Aorta (tissue), 5 donors: ENCODE measurements at places on chromosomes 4 and X. TPM values are rescaled to one million over a fixed set of nuclear protein-coding genes. Genes with fewer than 3 reads are reported as not detected.

GRCh38 chr4:100017637-100018310, 67.7 kb upstream of the H2AZ1 start:
- H3K36me3 ChIP-seq, result no peaks in the 10 kb centered on the region
- no peak for DNase-seq
- no peaks in the 10 kb centered on the region for H3K27me3 ChIP-seq
- no peaks in the 10 kb centered on the region for H3K4me1 ChIP-seq
- no peak overlapping the region for H3K4me3 ChIP-seq
- H3K27ac ChIP-seq, result no peak overlapping the region

GRCh38 chrX:69119122-69119521, 46.1 kb downstream of the PJA1 start:
- no peak overlapping the region for H3K4me3 ChIP-seq
- no peak overlapping the region for H3K27ac ChIP-seq
- no peaks in the 10 kb centered on the region for H3K27me3 ChIP-seq
- H3K36me3 ChIP-seq, result no peaks in the 10 kb centered on the region

- no peaks in the 10 kb centered on the region for H3K4me1 ChIP-seq
- no peak overlapping the region for H3K4me3 ChIP-seq
- no peak overlapping the region for H3K27ac ChIP-seq
- H3K36me3 ChIP-seq, result no peaks in the 10 kb centered on the region
- H3K27me3 ChIP-seq, result no peaks in the 10 kb centered on the region
These were observed 75.9 kb upstream of the ENPP6 start for GRCh38 chr4:184293552-184293951.

GRCh38 chr4:4533461-4534169, 8.2 kb downstream of the STX18 start:
- no peak overlapping the region for H3K27ac ChIP-seq
- H3K4me1 ChIP-seq, result no peaks in the 10 kb centered on the region
- no peak for DNase-seq
- H3K4me3 ChIP-seq, result no peak overlapping the region

- DNase-seq, result no peak
- no peaks in the 10 kb centered on the region for H3K4me1 ChIP-seq
- no peak overlapping the region for H3K4me3 ChIP-seq
- H3K36me3 ChIP-seq, result no peaks in the 10 kb centered on the region
- H3K27me3 ChIP-seq, result no peaks in the 10 kb centered on the region
These were observed 64.2 kb upstream of the BEND4 start for GRCh38 chr4:42216664-42217063.

GRCh38 chr4:174669270-174669669, 147.0 kb upstream of the HPGD start:
- no peak overlapping the region for H3K4me3 ChIP-seq
- no peaks in the 10 kb centered on the region for H3K27me3 ChIP-seq
- H3K4me1 ChIP-seq, result no peaks in the 10 kb centered on the region
- no peaks in the 10 kb centered on the region for H3K36me3 ChIP-seq
- H3K27ac ChIP-seq, result no peak overlapping the region

GRCh38 chr4:11831739-11832138, 403.0 kb upstream of the HS3ST1 start:
- no peak for DNase-seq
- H3K4me3 ChIP-seq, result no peak overlapping the region
- no peaks in the 10 kb centered on the region for H3K27me3 ChIP-seq
- H3K27ac ChIP-seq, result no peak overlapping the region
- no peaks in the 10 kb centered on the region for H3K36me3 ChIP-seq

DNA sequence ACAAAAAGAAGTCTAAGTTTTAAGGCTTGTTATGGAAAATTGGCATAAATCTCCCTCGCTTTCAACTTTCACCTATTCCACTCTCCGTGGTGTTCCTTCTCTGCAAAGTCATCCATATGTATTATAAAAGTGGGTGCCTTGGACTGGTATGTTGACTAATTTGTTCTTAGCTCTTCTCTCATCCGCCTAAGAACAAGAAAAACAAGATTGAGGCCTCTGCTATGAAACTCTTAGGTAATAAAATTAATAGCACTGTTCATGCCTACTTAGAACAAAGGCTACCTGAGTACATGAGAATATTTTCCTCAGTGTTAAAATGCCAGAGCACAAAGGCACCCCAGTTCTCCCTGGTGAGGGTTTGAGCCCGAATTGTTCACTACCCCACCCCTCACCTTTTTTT, 1.3 kb downstream of the CNGA1 start:
- no peak overlapping the region for H3K27ac ChIP-seq
- DNase-seq, result no peak
- no peaks in the 10 kb centered on the region for H3K4me1 ChIP-seq
- no peak overlapping the region for H3K4me3 ChIP-seq

DNA sequence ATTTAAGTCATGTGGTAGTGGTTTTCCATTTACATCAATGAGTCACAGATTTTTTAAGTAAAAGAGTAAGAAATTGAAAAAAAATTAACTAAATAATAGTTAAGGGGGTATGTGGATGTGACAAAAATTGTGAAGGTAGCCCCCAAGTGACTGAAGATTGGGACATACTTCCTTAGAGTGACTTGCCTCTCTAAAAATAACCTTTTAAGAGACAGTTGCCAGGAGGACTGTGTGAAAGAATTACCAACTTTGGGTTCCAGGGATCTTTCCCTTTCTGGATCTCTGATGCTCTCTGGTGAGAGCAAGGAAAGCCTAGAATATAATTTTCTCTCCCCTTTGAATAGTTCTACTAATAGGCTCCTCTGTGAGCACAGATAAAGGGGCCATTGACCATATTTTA, 42.7 kb downstream of the NHSL2 start:
- no peaks in the 10 kb centered on the region for H3K27me3 ChIP-seq
- DNase-seq, result no peak
- no peaks in the 10 kb centered on the region for H3K4me1 ChIP-seq
- no peak overlapping the region for H3K4me3 ChIP-seq

DNA sequence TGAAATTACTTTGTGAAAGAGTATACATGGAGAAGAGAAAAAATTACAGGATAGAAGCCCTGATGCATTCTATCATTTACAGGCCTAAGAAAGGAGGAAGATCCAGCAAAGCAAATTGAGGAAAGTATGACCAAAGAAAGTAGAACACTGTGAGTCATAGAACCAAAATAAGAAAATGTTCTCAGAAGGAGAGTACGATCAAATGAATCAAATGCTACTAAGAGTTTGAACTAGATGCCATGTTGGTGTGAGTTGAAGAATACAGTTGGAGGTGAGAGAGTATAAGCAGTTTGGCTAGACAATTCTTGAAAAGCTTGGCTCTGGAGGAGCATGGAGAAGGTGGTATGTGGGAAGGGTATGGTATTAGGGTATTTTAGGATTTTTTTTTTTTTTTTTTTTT, 161.8 kb downstream of the RPA4 start:
- no peaks in the 10 kb centered on the region for H3K4me1 ChIP-seq
- H3K27ac ChIP-seq, result no peak overlapping the region
- no peaks in the 10 kb centered on the region for H3K27me3 ChIP-seq
- no peak for DNase-seq

DNA sequence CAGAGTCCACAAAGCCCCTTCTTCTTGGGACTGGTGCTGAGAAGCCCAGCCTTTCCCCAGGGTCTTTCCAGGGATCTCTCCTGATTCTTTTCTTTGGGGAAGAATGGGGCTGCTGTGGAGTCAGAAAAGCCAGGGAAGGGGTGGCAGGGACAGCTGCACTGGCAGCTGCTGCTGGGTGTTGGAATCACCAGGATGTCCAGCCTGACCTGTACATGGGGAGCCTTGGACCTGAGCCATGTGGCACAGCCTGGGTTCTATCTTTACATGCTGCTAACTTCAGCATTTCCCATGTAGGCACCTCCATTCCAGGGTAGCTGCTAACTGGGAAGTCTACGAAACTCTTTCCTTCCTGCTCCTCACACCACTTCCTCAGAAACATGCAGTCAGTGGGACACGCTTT, 36.0 kb downstream of the MED28 start:
- no peak overlapping the region for H3K27ac ChIP-seq
- H3K27me3 ChIP-seq, result no peaks in the 10 kb centered on the region
- no peak for DNase-seq

- H3K4me1 ChIP-seq, result peaks cover 2% of the 10 kb centered on the region
- no peaks in the 10 kb centered on the region for H3K36me3 ChIP-seq
These were observed 20.8 kb downstream of the USO1 start for GRCh38 chr4:75745161-75745560.

DNA sequence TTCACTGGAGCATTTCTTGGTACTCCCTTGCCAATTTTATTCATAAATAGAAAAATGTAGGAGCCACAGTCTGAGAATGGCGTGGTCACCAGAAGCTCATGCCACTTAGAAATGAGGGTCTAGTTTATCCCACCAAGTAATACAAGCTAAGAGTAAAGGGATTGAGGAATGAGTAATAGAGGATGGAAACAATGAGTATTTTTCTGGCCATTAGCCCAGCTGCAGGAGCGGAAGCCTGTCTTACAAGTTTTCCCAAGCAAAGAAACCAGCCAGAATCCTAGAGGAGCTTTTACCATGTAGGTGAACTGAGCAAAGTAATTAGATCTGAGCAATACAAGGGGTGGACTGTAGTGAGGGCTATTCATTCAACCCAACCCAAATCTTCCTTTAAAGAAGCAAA, 160.7 kb upstream of the NPY2R start:
- DNase-seq, result no peak
- H3K36me3 ChIP-seq, result no peaks in the 10 kb centered on the region
- no peak overlapping the region for H3K27ac ChIP-seq
- H3K27me3 ChIP-seq, result no peaks in the 10 kb centered on the region
- H3K4me1 ChIP-seq, result no peaks in the 10 kb centered on the region

GRCh38 chr4:72207196-72207595, 175.4 kb downstream of the NPFFR2 start:
- H3K4me3 ChIP-seq, result no peak overlapping the region
- H3K4me1 ChIP-seq, result no peaks in the 10 kb centered on the region
- no peaks in the 10 kb centered on the region for H3K27me3 ChIP-seq
- H3K36me3 ChIP-seq, result no peaks in the 10 kb centered on the region

GRCh38 chr4:183721207-183722081, 62.4 kb downstream of the TRAPPC11 start:
- no peaks in the 10 kb centered on the region for H3K27me3 ChIP-seq
- no peaks in the 10 kb centered on the region for H3K36me3 ChIP-seq
- no peak overlapping the region for H3K4me3 ChIP-seq
- H3K4me1 ChIP-seq, result no peaks in the 10 kb centered on the region
- no peak overlapping the region for H3K27ac ChIP-seq

- no peaks in the 10 kb centered on the region for H3K27me3 ChIP-seq
- H3K4me1 ChIP-seq, result no peaks in the 10 kb centered on the region
- H3K4me3 ChIP-seq, result no peak overlapping the region
- H3K36me3 ChIP-seq, result no peaks in the 10 kb centered on the region
These were observed 294.5 kb downstream of the PDGFC start for GRCh38 chr4:156677131-156677531.

- no peaks in the 10 kb centered on the region for H3K4me1 ChIP-seq
- H3K27me3 ChIP-seq, result no peaks in the 10 kb centered on the region
- no peak overlapping the region for H3K4me3 ChIP-seq
- no peak for DNase-seq
- no peak overlapping the region for H3K27ac ChIP-seq
These were observed 86.0 kb downstream of the WWC2 start for GRCh38 chr4:183185018-183185417.

- DNase-seq, result no peak
- no peaks in the 10 kb centered on the region for H3K27me3 ChIP-seq
- H3K4me1 ChIP-seq, result no peaks in the 10 kb centered on the region
- H3K4me3 ChIP-seq, result no peak overlapping the region
- no peak overlapping the region for H3K27ac ChIP-seq
These were observed 922.0 kb downstream of the NLGN4X start for GRCh38 chrX:5306654-5307121.

GRCh38 chr4:177107288-177107921, 202.3 kb upstream of the NEIL3 start:
- H3K27ac ChIP-seq, result no peak overlapping the region
- no peaks in the 10 kb centered on the region for H3K27me3 ChIP-seq
- H3K4me1 ChIP-seq, result no peaks in the 10 kb centered on the region
- DNase-seq, result no peak
- H3K4me3 ChIP-seq, result no peak overlapping the region
- H3K36me3 ChIP-seq, result no peaks in the 10 kb centered on the region

DNA sequence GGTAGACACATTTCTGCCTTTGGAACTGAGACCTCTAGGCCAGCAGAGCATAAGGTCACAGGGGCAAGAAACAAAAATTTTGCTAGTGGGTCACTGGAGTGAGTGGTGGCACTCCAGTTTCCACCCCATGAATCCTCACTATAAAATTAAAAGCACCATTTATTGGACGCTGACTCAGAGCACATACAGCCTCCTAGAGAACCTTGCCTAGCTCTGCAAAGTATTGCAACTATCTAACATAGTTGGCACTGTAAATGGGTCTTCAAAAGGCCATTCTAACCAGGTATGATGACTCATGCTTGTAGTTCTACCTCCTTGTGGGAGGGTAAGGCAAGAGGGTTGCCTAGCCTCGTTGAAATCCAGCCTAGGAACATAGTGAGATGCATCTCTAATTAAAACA, 25.1 kb downstream of the RRAGB start:
- no peaks in the 10 kb centered on the region for H3K4me1 ChIP-seq
- peaks cover 2% of the 10 kb centered on the region for H3K36me3 ChIP-seq
- no peaks in the 10 kb centered on the region for H3K27me3 ChIP-seq

GRCh38 chr4:182111586-182111985, 131.6 kb upstream of the TENM3 start:
- no peak overlapping the region for H3K4me3 ChIP-seq
- H3K36me3 ChIP-seq, result no peaks in the 10 kb centered on the region

DNA sequence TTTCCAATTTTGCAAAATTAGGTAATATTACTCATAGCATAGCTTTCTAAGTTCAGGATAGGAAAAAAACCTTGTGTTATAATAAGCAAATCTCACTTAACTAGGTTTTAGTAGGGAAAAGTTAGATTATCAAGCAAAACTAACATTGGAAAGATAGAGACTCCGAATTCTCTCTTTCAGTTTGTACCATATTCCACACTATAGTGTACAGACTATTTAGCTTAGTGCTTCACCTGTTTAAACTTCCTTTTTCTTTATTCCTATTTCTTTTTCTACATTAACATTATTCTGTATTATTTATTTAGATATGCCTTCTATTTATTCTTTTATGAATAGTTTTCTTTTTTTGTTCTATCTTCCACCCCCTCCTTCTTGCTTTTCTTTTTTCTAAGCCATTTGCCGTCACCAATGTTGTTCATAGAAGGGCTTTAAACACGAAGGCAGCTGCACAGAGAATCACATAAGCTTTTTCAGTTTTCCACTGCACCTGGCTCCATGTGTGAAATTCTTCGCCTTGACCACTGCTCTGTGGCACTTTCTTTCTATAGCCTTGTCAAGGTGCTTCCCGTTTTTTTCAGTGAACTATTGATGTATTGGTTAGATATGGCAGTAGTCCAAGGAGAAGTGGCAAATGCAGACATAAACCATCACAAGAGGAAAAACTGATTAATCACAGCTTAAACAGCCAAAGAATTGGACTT, 8.5 kb downstream of the PCDH10 start:
- H3K36me3 ChIP-seq, result no peaks in the 10 kb centered on the region
- DNase-seq, result no peak
- no peaks in the 10 kb centered on the region for H3K27me3 ChIP-seq
- H3K4me3 ChIP-seq, result no peak overlapping the region
- H3K27ac ChIP-seq, result no peak overlapping the region
- H3K4me1 ChIP-seq, result no peaks in the 10 kb centered on the region

GRCh38 chr4:138909587-138909986, 106.0 kb upstream of the NOCT start:
- H3K4me3 ChIP-seq, result no peak overlapping the region
- no peak for DNase-seq
- no peak overlapping the region for H3K27ac ChIP-seq
- no peaks in the 10 kb centered on the region for H3K27me3 ChIP-seq
- no peaks in the 10 kb centered on the region for H3K4me1 ChIP-seq

The DCHS2 gene
- polyA plus RNA-seq, result not detected

The CLIC2 gene
- polyA plus RNA-seq, result 9.0 TPM

The TENM3 gene
- polyA plus RNA-seq, result not detected

The AKAP4 gene
- not detected for polyA plus RNA-seq

The SLC4A4 gene
- 2.1 TPM for polyA plus RNA-seq

The GRPR gene
- not detected for polyA plus RNA-seq

The MGARP gene
- 17.6 TPM for polyA plus RNA-seq

The HERC5 gene
- 7.0 TPM for polyA plus RNA-seq

The NLGN4X gene
- 0.13 TPM for polyA plus RNA-seq

The PFKFB1 gene
- not detected for polyA plus RNA-seq

The FHIP1A gene
- polyA plus RNA-seq, result not detected
